Stimulated activated CD4-positive, alpha-beta T cell treated with anti-CD3 and anti-CD28 coated beads, Interleukin-1b, Interleukin-23, amount 100 ng/mL, for 1 hour (primary cell): ENCODE measurements at places on chromosomes 6 and 20.

DNA sequence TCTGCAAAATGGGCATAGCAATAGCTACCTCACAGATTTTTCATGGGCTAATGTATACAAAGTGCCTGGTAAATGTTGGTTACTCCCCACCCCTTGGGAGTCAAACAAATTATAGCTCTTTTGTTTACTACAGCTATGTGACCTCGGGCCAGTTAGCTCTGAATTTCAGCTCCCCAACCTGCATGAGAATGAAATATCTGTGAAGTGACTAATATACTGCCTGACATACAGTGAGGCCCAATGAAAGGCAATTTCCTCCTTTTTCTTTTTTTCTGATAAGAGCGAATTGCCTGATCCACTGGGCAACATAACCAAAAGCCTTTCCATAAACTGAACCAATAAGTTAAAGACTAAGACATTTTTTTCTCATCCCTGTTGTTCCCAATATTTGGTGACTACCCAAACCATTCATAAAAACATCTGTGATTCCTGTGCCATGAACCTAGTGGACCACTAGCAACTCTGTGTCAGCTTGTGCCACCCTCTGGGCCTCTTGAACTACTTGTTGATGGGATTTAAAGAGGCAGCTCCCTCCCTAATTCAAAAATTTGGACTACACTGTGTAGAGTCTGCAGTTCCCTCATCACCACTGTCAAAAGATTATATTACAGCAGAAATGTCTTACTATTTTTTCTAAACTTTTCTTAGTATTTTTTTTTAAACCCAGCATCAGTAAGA is 91.9 kb upstream of the TMEM30A start:
- no peak for DNase-seq

DNA sequence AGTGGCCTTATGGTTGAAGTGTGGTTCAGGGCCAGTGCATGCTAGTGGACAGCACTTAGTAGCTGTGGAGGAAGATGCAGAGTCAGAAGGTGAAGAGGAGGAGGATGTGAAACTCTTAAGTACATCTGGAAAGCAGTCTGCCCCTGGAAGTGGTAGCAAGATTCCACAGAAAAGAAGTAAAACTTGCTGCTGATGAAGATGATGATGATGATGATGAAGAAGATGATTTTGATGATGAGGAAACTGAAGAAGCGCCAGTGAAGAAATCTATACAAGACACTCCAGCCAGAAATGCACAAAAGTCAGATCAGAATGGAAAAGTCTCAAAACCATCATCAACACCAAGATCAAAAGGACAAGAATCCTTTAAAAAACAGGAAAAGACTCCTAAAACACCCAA is 28.9 kb downstream of the MDFI start:
- no peak for DNase-seq

- no peak for DNase-seq
Observed at GRCh38 chr6:62808565-62809293, 402.5 kb upstream of the FKBP1C start.

DNA sequence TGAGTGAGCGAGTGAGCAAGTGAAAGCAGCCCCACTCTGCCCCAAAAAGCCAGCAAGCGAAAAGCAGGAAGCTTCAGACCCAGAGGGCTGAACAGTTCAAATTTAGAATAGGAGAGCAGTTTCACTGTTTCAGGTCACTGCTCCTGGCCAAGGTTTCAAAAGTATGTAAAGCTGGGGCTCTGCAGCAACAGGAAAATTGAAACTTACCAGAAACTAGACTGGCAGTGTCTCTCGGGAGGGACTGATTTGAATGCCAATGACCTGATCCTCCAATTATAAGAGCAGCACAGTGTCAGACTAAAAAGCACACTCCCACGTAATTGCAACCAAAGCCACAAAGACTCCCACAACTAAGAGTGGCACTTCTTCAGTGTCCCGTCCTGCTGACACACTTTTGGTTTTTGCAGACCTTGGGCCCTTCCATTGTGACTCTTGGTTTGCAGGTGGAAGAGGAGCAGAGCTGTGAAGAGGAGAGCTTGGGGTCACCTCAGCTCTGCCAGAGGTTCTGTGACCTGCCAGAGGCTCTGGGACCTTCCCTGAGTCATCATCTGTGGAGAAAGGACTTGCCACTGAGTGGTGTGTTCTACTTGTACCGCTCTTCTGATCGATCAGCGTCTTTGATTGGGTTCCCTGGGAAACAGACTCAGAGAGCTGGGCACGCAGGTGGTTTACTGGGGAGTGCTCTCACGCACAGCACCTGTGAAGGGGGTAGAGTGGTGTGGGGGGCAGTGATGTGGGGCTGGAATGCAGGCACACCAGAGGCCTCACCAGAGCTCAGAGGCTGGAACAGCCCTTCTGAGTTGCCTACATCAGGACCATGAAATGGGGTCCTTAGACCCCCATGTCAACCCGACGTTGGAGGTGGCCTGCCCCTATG is 52.7 kb upstream of the PTGIS start:
- DNase-seq = no peak

DNA sequence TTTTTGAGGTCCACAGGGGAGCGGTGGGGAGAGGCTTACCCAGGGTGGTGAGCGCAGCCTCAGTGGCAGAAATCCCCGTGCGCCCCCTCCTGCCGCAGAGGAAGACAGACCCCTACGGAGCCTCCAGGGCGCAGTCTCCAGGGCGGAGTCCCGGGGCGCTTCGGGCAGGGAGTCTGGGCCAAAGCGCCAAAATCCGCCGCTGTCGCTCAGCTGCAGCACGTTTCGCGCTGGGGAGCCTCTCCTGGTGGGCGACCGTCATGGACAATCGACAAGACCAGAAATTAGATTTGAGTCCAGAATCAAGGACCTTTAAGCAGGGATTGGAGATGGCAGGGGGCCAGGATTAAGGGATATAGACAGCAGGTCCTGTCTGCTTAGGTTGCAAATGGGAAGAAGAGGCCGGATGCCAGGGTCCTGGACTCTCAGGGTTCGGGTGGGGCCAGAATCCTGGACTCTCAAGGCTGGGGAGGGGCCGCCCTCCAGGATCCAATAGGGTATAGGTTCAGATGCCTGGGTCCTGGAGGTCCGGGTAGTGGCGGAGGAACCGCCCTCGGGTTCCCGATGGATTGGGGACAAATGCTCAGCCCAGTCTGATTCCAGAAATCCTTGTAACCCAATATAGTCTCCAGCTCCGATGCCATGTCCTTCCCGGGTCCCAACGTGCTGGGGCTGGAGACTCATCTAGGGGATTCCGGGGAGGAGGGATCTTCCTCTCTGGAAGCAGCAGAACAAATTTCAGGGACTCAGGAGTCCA is 7.9 kb upstream of the HLA-E start:
- DNase-seq = no peak
